ENCODE measurements at places on chromosomes 2 and 18.
A peak's percentile ranks its signal among the peaks of the same experiment; 100 is the strongest.

GRCh38 chr2:201860636-201861066, 54.3 kb downstream of the CDK15 start:
- DNase-seq: peak; percentile 89
- no peaks in the 10 kb centered on the region for H3K36me3 ChIP-seq
- H3K27me3 ChIP-seq: no peaks in the 10 kb centered on the region
- H3K4me3 ChIP-seq: no peak overlapping the region
- no peak overlapping the region for H3K27ac ChIP-seq
- peaks cover 35% of the 10 kb centered on the region for H3K4me1 ChIP-seq

- no peaks in the 10 kb centered on the region for H3K4me1 ChIP-seq
- H3K36me3 ChIP-seq: no peaks in the 10 kb centered on the region
- DNase-seq: no peak
These were observed 12.5 kb downstream of the MOCOS start for GRCh38 chr18:36199691-36200295.

DNA sequence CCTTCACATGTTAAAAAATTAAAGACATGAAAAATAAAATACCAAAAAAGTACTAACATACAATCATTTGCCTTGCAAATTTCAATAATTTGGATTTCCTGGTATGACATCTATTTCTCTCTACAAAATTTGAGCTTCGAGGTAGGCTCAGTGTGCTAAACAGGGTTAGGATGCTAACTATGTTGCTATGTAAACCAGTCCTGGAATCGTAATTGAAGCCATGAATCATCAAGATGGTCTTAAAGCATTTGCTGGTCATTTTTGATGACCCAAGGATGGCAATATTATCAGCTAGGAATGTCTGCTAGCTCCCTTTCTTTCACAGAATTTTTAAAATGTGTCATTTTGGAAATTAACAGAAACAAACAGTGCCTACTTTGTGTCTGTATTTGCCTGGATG, 107.9 kb upstream of the TTC39C start:
- no peaks in the 10 kb centered on the region for H3K27me3 ChIP-seq
- no peak overlapping the region for H3K4me3 ChIP-seq
- no peaks in the 10 kb centered on the region for H3K36me3 ChIP-seq
- no peaks in the 10 kb centered on the region for H3K4me1 ChIP-seq

- no peak for DNase-seq
- H3K27me3 ChIP-seq: no peaks in the 10 kb centered on the region
- no peak overlapping the region for H3K27ac ChIP-seq
- no peak overlapping the region for H3K4me3 ChIP-seq
- no peaks in the 10 kb centered on the region for H3K4me1 ChIP-seq
These were observed 340.3 kb downstream of the PLCL1 start for GRCh38 chr2:198144660-198145059.

DNA sequence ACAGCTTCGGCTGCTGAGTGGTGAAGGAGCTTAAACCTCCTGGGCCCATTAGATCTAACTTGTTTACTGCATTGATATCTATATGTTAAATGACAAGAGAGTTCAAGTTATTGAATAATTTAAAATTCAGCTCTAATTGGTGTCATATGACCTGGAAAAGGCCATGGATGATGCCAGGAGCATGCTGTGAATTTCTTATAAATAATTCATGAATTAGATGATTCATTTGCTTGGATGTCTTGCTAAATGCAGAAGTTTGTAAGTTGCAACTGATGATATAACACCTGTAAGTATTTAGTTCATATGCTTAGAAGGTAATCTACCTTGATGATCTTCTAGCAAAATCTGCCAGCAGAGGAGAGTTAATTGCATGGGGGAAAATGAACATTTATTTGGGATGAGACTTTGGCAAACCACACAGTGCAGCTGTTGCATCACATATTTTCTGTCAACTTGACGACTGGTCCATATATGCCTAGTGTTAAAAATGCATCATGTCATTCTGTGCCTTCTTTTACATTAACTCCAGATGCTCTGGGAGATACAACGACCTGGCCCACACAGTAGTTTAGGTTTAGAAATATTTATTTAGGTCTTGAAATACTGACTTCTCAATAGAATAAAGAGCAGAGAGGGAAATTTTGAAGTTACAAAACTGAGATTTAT, 226.3 kb downstream of the KIAA1328 start:
- H3K4me3 ChIP-seq: no peak overlapping the region
- H3K27me3 ChIP-seq: no peaks in the 10 kb centered on the region
- H3K27ac ChIP-seq: no peak overlapping the region
- peaks cover 4% of the 10 kb centered on the region for H3K4me1 ChIP-seq
- no peaks in the 10 kb centered on the region for H3K36me3 ChIP-seq
- DNase-seq: peak; percentile 37

- no peak overlapping the region for H3K27ac ChIP-seq
- H3K4me3 ChIP-seq: no peak overlapping the region
- H3K36me3 ChIP-seq: no peaks in the 10 kb centered on the region
These were observed 76.6 kb downstream of the MCFD2 start for GRCh38 chr2:46839045-46839444.

Data from A673 (cell line).